Karpas-422 (cell line): ENCODE measurements at places on chromosomes 7 and 10.

GRCh38 chr10:124107072-124107471 is 13.7 kb upstream of the CHST15 start:
- DNase-seq = no peak

GRCh38 chr10:86707505-86707904 is 39.2 kb downstream of the LDB3 start:
- no peak for DNase-seq

DNA sequence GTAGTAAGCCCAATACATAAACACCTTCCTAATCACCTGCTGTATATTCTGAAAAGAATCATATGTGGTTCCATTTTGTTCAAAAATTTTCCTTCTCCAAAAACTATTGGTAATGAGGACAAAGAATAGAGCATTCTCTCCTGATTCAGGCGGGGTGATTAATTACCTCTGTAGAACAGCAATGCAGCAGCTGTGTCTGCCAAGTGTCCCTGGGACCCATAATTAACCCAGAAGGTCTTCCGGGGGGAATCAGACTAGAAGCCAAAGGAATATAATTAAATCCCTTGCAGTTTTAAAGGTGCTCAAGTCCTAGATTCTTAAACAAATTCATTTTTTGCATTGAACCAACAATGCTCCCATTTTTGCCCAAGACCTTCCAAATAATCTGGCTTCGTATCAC is 60.3 kb upstream of the ABLIM1 start:
- no peak for DNase-seq

GRCh38 chr7:45359776-45360175 is 202.2 kb downstream of the RAMP3 start:
- no peak for DNase-seq

- DNase-seq = no peak
Measured at GRCh38 chr10:114110174-114110972, 63.6 kb downstream of the CCDC186 start.

DNA sequence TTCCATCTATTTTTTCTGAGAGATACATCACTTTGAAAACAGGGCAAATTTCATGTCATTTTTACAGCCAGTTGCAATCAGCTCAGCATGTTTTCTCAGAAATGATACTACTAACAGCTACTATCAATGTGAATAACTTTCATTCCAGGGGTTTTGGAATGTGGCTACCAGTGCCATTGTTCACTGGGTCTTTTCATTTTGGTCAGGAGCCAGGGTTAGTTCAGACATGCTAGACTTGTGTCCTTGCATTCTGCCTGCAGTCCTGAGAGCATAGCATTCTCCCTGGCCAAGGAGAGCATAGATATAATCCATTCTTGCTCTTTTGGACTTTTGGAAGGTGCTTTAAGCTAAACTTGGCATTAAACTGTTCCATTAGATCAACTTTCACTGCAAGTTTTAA is 160.9 kb upstream of the NEBL start:
- no peak for DNase-seq

DNA sequence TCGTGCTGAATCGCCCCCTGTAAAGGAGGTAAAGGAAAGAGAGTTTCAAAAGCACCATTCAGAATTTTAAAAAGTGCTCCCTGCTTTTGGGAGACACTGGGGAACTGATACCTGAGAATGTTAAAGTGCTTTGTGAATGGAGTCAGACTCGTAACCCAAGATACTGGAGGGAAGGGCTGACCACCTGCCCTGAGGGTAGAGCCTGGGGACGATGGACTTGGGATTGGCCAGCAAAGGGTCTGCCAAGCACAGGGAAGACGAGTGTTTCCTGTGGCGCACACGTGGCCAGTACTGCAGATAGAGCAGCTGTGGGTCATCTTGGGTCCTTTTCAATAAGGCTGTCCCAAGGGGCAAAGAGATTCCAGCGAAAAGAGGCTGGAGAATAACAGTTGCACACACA is 1284.1 kb upstream of the AUTS2 start:
- no peak for DNase-seq

- no peak for DNase-seq
Measured at GRCh38 chr7:95772298-95772770, at the start of gene DYNC1I1. TSS of gene DYNC1I1 (plus strand) at chr7:95772554. CDS start at chr7:95804730, 32,176 bp downstream.

DNA sequence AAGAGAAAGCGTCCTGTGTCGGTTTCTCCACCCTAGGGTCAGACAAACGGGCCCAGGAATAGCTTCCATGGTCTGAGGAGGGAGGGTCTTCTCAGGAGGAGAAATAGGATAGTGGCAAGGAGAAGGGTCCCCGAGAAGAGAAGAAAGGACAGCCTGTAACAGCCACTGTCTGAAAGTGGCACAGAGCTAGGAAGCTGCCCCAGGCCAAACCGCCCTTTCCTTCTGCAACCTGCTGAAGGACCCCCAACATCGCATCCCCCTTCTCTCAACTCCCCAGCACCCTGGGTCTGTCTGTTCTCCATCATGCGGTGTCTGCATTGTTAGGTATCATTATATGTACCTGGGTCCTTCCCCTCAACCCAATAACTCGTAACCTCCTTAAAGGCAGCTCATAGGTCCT is 47.1 kb downstream of the COL17A1 start:
- DNase-seq = no peak

- no peak for DNase-seq
Measured at GRCh38 chr7:148380596-148381419, 209.8 kb upstream of the C7orf33 start.

DNA sequence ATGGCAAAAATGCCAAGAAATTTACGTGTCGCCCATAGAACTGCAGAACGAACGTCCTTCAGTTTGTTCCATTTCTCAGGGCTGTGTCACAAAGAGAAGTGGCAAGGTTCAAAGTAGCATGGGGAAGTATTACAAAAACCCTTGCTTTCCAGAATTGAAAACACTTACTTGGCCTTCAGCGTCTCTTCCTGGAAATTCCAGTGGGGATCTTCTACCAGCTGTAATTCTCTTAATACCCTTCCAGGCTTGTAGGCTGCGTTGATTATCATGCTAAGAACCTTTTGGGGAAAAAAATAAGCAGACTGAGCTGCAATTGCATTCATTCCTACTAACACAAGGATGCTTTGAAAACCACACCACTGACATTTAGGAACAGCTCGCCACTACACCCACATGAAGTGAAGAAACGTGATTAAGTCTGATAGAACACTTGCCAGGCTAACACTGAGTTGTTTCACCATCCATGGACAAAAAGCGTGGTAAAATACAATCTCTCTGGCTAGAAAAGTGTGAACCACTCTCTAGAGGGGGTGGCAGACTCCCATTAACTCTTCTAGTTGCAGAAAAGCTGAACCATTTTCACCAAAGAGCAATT is 222.3 kb downstream of the SFMBT2 start:
- DNase-seq = no peak

DNA sequence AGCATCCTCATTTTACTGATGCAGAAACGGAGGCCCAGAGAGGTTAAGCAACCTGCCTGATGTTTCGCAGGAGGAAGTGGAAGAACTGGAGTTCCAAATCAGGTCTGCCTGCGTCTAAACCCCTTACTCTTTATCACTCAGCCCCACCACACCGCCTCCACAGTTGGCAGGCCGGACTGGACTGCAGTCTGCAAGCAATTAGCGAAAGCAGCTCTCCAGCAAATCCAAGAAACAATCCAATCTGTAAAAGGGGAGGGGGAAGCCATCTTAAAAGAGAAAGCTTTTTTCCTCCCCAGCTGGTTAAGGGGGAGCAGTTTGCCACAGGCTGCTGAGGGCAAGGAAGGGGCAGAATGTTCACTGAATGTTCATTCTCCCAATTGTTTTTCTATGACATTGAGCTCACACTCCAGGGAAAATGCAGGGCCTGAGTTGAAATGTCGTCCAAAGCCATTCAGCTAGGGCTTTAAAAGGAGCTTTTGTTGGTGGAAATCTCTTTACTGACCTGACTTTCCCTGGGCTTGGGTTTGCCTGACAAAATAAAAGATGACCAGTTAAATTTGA is 350.1 kb downstream of the RNLS start:
- DNase-seq = no peak

DNA sequence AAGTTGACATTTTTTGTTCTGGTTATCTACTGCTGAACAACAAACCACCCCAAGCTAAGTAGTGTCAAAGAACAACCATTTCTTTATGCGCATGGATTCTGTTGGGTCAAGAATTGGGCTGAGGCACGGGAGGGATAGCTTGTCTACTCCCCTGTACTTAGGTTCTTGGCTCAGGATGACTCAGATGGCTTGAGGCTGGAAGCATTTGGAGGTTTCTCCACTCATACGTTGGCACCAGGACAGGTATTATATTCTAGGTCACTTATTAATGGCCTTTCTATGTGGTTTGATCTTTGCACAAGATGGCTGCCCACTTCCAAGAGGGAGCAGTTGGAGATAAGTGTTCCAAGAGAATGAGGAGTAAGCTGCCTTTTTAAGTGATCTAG is 11.8 kb upstream of the TFAM start:
- no peak for DNase-seq

DNA sequence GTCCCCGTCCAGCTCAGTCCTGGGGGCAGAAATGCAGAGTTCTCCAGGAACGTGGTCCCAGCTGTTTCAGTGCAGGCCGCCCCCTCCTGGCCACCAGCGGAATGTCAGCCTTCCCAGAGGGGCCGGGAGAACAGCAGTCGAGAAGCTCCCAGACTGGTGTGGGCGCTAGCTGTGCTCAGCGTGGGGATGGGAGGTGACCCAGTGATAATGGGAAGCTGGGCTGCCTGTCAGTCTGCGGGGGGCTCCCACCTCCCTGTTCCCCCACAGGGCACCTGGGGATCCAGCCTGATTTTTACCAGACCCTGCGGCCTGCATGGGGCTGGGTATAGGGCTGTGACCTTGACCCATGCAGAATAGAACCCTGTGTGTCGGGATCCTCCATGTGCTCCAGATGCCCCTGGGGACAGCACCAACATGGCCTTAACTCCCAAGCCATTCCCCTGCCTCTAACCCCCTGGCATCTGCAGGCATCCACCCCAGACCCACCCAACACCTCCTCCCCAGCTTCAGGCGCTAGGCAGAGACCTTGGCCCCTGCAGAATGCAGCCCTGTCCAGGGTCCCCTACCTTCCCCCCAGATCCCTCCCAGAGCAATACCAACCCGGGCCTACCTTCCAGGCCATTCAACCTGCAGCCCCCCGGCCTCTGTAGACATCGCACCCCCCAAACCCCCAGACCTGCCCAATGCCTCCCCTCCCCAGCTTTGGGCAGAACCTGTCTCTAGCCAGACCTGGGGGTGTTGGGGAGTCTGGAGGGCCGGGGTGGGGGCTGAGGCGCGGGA is 880 bp upstream of the ELN start:
- peak; percentile 85 for DNase-seq

- no peak for DNase-seq
Measured at GRCh38 chr7:68434857-68435256, 1163.4 kb upstream of the AUTS2 start.

- DNase-seq = no peak
Measured at GRCh38 chr10:60818134-60818770, 40.0 kb downstream of the CDK1 start.

- DNase-seq = no peak
Measured at GRCh38 chr10:80996615-80997193, 459.0 kb downstream of the SH2D4B start.
